ENCODE measurements at places on chromosomes 6 and 20. TPM values are rescaled to one million over a fixed set of nuclear protein-coding genes. Genes with fewer than 3 reads are reported as not detected.
A peak's percentile ranks its signal among the peaks of the same experiment; 100 is the strongest.

GRCh38 chr6:6994796-6995195 lies 113.0 kb upstream of the RREB1 start:
- no peaks in the 10 kb centered on the region for H3K27me3 ChIP-seq
- H3K4me1 ChIP-seq = no peaks in the 10 kb centered on the region
- no peak overlapping the region for H3K4me3 ChIP-seq
- H3K36me3 ChIP-seq = no peaks in the 10 kb centered on the region
- no peak for DNase-seq

DNA sequence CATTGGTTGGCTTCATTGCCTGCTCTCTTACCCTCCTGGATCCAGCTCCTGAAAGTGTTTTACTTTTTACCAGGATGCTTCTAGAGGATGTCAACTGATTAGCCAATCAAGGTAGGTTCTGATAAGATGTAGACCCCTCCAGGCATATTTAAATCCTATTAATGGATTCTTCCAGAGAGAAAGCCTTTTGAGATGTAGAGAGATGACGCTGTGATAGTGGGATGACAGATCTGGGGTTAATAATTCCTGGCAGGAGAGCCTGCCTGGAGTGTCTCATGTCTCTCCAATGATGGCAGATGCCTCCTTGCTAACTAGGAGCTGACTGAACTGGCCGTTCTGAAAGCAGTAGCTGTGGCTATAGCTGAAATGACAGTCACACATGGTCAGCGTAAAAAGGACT lies 116.9 kb upstream of the DTNBP1 start:
- no peaks in the 10 kb centered on the region for H3K27me3 ChIP-seq
- no peaks in the 10 kb centered on the region for H3K36me3 ChIP-seq
- H3K27ac ChIP-seq = no peak overlapping the region
- DNase-seq = no peak
- H3K4me1 ChIP-seq = peaks cover 34% of the 10 kb centered on the region
- H3K4me3 ChIP-seq = no peak overlapping the region

DNA sequence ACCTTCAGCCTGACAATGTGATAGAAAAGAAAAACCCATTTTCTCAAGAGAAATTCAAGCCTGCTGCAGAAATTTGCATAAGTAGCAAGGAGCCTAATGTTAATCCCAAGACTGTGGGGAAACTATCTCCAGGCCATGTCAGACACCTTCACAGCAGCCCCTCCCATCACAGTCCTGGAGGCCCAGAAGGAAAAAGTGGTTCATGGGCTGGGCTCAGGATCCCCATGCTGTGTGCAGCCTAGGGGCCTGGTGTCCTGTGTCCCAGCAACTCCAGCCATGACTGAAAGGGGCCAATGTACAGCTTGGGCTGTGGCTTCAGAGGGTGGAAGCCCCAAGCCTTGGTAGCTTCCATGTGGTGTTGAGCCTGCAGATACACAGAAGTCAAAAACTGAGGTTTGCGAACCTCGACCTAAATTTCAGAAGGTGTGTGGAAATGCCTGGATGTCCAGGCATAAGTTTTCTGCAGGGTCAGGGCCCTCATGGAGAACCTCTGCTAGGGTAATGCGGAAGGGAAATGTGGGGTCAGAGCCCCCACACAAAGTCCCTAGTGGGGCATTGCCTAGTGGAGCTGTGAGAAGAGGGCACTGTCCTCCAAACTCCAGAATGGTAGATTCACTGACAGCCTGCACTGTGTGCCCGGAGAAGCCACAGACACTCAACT lies 11.8 kb downstream of the ZBTB9 start:
- H3K27ac ChIP-seq = no peak overlapping the region
- no peak overlapping the region for H3K4me3 ChIP-seq
- no peaks in the 10 kb centered on the region for H3K36me3 ChIP-seq
- no peaks in the 10 kb centered on the region for H3K4me1 ChIP-seq
- H3K27me3 ChIP-seq = no peaks in the 10 kb centered on the region

GRCh38 chr6:118494091-118494490 lies 54.0 kb upstream of the PLN start:
- peaks cover 50% of the 10 kb centered on the region for H3K36me3 ChIP-seq
- no peak for DNase-seq
- H3K4me3 ChIP-seq = no peak overlapping the region
- H3K27ac ChIP-seq = no peak overlapping the region
- H3K27me3 ChIP-seq = no peaks in the 10 kb centered on the region

DNA sequence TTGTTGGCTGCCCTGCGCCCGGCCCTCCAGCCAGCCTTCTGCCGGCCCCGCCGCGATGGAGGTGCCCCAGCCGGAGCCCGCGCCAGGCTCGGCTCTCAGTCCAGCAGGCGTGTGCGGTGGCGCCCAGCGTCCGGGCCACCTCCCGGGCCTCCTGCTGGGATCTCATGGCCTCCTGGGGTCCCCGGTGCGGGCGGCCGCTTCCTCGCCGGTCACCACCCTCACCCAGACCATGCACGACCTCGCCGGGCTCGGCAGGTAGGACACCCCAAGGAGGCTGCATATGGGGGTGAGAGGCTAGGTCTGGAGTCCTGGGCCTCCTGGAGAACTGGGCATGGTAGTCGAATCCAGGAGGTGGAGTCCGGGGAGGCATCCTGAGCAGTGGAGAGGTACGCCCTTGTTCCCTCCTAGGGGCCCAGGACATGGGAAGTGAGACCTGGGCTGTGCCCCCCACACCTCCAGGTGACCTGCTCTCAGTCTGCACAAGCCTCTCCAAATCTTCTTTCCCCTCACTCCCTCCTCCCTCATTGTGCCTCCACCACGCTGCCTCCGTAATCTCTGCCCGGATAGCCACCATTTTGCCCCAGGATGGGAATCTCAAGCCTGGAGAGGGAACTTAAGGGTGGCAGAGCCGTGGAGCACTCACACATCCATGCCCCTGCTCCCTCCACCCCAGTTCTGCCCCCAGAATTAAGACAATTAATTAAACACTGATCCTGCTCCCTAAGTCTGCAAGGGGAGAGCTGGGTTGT lies 541 bp downstream of the CDC25B start:
- DNase-seq = no peak
- H3K27me3 ChIP-seq = no peaks in the 10 kb centered on the region
- H3K4me1 ChIP-seq = peaks cover 58% of the 10 kb centered on the region
- peak overlapping the region; percentile 94 for H3K4me3 ChIP-seq

DNA sequence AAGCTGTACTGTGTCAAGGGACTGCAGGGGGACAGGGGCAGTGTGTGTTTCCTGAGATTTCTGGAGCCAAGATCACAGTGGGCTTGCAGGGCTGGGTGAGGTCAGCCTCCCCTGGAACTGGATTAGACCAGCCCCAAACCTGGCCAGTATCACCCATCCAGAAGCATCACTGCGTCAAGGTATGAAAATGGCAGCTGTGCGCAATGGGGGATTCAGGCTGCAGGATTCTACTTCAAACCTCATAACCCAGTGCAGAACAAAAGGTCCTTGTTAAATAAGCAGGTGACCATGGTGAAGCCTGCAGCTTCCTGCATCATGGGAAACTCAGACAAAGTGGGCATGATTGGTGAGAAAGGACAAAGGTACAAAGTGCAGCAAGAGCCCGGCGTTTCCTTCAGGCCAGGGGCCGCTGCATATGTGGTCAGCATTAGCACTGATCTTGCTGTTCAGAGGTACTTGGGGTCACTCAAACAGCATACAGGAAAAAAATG lies 33.4 kb downstream of the TRAF3IP2 start:
- no peak overlapping the region for H3K27ac ChIP-seq
- H3K27me3 ChIP-seq = no peaks in the 10 kb centered on the region
- no peak overlapping the region for H3K4me3 ChIP-seq
- H3K36me3 ChIP-seq = peaks cover 55% of the 10 kb centered on the region
- H3K4me1 ChIP-seq = peaks cover 46% of the 10 kb centered on the region
- no peak for DNase-seq

GRCh38 chr6:158958504-158959386 lies 41.3 kb downstream of the RSPH3 start:
- no peaks in the 10 kb centered on the region for H3K27me3 ChIP-seq
- H3K4me1 ChIP-seq = no peaks in the 10 kb centered on the region
- H3K27ac ChIP-seq = no peak overlapping the region
- H3K4me3 ChIP-seq = no peak overlapping the region
- H3K36me3 ChIP-seq = no peaks in the 10 kb centered on the region
- peak; percentile 45 for DNase-seq

DNA sequence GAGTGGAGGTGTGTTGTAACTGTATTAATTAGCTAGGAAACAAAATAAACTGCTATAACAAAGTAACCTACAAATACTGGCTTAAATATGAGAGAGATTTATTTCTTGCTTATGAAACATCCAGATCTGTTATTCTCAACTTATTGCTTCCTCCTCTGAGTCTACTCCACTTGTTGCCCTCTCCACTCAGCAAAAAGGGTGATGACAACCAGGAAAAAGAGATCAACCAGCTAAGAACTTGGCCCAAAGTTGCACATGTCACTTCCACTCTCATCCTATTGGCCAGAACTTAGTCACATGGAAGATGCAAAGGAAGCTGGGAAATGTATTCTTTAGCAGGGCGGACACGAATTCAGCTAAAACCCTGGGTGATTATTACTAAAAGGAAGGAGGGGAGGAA lies 5.2 kb upstream of the TP53RK start:
- H3K36me3 ChIP-seq = no peaks in the 10 kb centered on the region
- DNase-seq = no peak
- H3K4me3 ChIP-seq = no peak overlapping the region
- peaks cover 6% of the 10 kb centered on the region for H3K4me1 ChIP-seq
- H3K27me3 ChIP-seq = peaks cover 3% of the 10 kb centered on the region
- no peak overlapping the region for H3K27ac ChIP-seq

DNA sequence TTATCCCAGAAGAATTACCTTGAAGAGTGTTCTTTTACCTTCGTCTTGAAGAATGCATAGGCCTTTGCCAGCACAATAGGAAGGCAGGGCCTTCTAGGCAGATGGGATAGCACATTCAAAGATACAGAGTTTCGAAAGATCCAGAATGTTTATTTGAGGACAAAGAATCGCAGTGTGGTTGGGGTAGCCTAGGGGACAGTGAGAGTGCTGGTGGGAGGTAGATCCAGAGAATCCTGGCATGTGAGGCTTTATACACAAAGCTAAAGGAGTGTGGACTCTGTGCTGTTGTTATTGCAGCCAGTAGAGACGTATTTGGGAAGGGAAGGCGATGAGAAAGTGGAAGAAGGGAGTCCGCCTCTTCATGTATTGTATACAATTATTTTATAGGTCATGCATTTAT lies 186.6 kb downstream of the FARS2 start:
- no peak overlapping the region for H3K4me3 ChIP-seq
- no peaks in the 10 kb centered on the region for H3K4me1 ChIP-seq
- H3K36me3 ChIP-seq = peaks cover 5% of the 10 kb centered on the region
- DNase-seq = no peak
- no peaks in the 10 kb centered on the region for H3K27me3 ChIP-seq
- H3K27ac ChIP-seq = no peak overlapping the region

DNA sequence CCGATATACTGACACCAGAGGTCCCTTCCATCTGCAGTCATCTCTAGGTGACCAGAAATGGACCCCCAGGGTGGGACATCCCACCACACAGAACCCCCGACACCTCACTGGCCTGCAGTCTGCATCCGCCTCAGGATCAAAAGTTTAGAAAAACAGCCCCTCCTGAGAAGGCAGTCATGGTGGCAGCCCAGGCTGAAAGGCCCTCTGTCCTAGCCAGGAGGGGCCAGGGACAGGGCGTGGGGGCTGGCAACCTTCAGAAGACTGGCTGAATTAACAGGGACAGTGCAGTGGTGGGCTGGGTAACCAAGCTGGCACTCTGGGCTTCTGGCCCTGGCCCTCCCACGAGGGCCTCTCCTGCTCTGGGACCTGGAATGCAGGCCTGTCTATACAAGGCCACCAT lies 34.3 kb upstream of the MDFI start:
- H3K27me3 ChIP-seq = no peaks in the 10 kb centered on the region
- no peak overlapping the region for H3K27ac ChIP-seq
- DNase-seq = no peak
- no peak overlapping the region for H3K4me3 ChIP-seq

DNA sequence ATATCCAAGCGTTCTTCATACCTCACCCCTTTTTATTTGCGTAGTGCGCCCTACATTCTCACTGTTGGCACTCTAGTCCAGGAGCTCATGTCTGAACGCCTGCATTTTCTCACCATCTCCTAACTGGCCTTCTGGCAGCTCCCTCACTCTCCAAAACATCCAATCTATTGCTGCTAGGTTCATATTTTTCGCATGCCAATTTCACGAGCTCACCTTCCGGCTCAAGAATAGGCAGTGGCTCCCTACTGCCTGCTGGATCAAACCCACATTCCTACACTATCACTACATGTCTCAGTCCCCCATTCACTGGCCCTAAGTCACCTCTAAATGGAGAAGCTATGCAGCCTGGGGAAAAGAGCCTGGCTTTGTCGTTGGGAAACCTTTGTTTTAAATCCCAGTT lies 115.0 kb downstream of the IPCEF1 start:
- peak overlapping the region; percentile 52 for H3K4me3 ChIP-seq
- H3K27me3 ChIP-seq = no peaks in the 10 kb centered on the region
- peaks cover 69% of the 10 kb centered on the region for H3K4me1 ChIP-seq
- H3K36me3 ChIP-seq = peaks cover 29% of the 10 kb centered on the region
- H3K27ac ChIP-seq = peak overlapping the region; percentile 98

DNA sequence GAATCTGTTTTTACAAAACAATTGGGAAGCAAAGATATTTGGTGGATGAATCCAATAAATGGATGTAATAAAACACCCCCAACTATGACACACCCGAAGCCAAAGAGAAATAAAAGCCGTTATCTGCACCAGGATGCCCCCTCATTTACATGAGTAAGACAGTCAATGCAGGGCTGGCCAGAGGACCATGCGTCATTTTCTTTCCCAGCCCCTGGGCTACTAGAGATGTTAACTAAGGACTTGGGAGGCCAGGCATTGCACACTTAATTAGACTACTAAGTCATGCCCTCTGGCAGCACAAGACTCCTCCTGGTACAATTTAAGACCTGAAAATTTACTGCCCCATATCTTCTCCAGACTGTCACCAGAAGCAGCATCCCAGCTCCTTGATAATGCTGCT lies 3.2 kb downstream of the LEMD2 start:
- DNase-seq = no peak
- H3K4me1 ChIP-seq = peaks cover 50% of the 10 kb centered on the region
- no peak overlapping the region for H3K27ac ChIP-seq
- peaks cover 26% of the 10 kb centered on the region for H3K36me3 ChIP-seq
- H3K4me3 ChIP-seq = no peak overlapping the region

Gene CFAP206
- not detected for total RNA-seq

Gene PKIG
- total RNA-seq = 4.7 TPM

Gene AIG1
- total RNA-seq = 26.1 TPM

Gene GABRR1
- not detected for total RNA-seq

Gene PPIL6
- not detected for total RNA-seq

Gene SLC26A8
- total RNA-seq = not detected

Gene C4A
- 3.2 TPM for total RNA-seq

Gene DLK2
- total RNA-seq = 0.52 TPM

Gene SEL1L2
- total RNA-seq = not detected

Data from activated naive CD4-positive, alpha-beta T cell treated with anti-CD3 and anti-CD28 coated beads for 36 hours (primary cell).